Omental fat pad (tissue), 4 donors: ENCODE measurements at places on chromosomes 12 and 14.

DNA sequence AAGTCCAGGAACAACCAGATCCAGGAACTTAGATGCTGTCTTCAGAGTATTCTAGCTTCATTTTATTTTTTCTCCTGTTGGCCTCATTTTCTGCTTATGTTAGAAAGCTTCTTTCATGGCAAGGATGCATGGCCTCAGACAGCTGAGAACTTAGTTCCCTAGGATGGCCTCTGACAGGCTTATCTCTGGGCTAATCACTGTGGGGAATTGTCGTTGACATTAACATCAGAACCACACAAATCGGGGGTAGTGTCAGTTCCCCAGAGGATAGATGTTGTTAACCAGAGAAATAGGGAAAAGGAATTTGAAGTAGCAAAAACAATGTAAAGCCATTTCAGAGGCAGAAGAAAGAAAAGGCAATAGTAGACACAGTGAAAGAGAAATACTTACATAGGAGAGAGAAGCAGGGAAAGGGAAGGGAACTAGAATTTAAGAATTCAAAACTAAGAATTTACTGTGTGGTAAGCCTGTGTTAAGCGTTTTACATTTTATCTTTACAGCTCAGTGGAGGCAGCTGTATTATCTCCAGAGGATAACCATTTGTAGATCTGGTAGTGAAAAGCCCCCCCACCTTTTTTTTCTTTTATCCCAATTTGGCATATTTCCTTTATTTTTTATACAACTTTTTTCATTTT is 21.8 kb downstream of the FUT8 start:
- DNase-seq, result no peak

- DNase-seq, result no peak
These were observed 63.1 kb downstream of the BBS10 start for GRCh38 chr12:76284816-76285750.

DNA sequence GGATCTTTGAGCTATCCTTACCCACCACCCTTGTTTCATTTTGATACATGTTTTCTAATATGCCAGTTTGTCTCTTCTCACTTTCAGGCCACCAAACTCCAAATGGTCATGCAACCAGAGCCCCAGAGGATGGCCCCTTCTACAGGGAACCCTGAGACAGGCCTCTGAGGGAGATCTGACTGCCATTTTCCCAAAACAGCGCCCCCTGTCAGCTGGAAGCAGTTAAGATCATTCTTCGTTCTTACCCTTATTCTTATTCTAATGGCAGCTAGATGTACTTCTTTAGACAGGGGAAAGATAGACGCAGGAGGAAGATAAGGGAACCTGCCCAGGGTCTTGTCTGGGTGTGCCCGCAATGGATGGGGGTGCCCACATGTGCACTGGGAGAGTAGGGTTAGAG is 38.4 kb downstream of the C12orf56 start:
- DNase-seq, result no peak

GRCh38 chr12:75959506-75959905 is 72.1 kb downstream of the PHLDA1 start:
- no peak for DNase-seq

DNA sequence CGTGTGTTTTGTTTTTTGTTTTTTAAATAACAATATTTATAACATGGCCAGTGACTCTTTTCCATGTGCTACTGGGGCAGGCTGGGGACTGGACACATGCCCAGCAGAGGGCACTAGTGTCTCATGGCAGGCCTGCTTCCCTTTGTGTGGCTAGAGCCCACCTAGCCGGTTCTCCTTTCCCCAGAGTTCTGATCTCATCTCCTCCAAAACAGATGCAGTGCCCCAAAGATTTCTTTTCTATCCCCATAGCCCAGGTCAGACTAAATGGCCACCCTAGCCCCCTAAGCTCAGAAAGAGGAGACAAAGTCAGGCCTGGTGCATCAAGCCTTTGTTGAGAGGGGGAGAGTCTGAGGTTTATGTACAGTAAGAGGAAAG is 21.2 kb downstream of the PRPF40B start:
- DNase-seq, result peak; percentile 66

GRCh38 chr14:28653521-28653920 is 113.1 kb upstream of the FOXG1 start:
- no peak for DNase-seq

GRCh38 chr14:23550812-23551265 is 726 bp downstream of the ZFHX2 start:
- DNase-seq, result no peak
